ENCODE measurements at places on chromosomes 2 and 18.

DNA sequence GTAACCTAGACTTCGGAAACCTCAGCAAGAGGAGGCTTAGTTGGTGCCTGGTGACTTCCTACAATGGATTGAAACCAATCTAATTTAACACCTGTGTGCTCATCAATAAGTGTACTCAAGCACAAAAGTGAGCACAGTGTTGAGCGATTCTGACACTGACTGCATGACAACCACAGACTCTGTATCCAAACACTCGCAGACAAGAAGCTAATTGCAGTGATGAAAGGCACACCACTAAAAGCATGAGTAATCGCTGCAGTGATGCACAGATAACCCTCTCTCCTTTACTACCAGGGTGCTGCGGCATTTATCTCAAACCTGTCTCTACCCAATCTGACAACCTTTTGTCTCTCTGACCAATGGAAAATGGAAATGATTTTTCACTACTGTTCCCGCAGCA, 168.1 kb downstream of the AFF3 start:
- DNase-seq = no peak

DNA sequence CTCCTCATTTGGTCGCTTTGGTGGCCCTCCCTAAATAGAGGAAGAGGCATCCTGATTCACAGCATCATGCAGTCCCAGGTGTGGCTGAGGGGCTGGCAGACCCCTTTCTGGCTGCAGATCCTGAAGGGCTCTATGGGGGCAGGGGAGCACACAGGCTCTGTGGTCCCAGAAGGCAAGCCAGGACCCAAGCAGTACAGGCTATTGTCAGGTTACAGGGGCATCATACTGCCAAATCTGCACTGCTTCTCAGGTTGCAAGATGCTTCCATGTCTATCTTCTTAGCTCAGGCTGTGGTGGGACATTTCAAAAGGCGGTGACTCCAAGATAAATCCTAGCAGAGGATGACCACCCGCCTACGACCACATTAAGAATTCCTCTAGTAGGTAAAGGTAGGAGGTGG, 54.3 kb downstream of the TTC32 start:
- DNase-seq = no peak

- DNase-seq = no peak
Observed at GRCh38 chr18:70194227-70194890, 11.1 kb downstream of the RTTN start.

- no peak for DNase-seq
Observed at GRCh38 chr2:54773838-54774237, 50.4 kb downstream of the EML6 start.

DNA sequence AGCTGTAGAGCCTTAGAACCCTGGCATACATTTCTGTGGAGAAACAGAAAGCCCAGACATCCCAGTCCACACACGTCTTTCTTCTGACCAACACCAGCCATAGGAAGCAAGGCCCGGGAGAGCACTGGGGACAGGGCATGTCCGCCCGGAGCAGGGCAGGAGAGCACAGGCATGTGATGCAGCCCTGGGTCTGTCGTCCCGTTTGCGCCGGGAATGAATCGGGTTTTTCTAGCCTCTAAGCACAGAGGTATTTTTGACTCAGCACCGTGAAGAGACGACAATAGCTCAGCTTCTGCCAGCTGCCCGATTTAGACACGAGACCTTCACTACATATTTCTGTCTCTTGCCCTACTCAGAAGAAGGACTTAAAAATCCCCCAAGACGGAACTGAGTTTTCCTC, 7.3 kb upstream of the AMMECR1L start:
- no peak for DNase-seq

DNA sequence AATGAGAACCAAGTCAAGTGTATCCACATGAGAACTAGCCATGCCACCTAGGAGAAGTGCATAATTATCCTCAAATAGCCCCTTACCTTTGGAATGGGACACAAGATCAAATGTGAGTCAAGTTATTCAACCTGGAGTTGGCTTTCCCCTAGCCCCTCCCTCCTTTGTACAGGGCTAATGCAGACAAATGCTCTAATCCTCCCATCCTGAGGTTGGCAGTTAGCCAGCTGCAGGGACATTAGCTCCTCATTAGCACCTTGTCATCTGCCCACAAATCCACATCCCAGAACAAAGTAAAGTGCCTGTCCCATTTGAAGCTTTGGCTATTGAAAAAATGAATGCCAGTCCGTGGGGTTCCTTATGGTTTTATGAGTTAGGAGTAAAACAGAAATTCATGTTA, 294.1 kb upstream of the FANCL start:
- no peak for DNase-seq

- no peak for DNase-seq
Observed at GRCh38 chr18:14074187-14074586, 58.0 kb downstream of the ZNF519 start.

GRCh38 chr2:219714681-219715400, 87.4 kb downstream of the SLC4A3 start:
- DNase-seq = no peak

DNA sequence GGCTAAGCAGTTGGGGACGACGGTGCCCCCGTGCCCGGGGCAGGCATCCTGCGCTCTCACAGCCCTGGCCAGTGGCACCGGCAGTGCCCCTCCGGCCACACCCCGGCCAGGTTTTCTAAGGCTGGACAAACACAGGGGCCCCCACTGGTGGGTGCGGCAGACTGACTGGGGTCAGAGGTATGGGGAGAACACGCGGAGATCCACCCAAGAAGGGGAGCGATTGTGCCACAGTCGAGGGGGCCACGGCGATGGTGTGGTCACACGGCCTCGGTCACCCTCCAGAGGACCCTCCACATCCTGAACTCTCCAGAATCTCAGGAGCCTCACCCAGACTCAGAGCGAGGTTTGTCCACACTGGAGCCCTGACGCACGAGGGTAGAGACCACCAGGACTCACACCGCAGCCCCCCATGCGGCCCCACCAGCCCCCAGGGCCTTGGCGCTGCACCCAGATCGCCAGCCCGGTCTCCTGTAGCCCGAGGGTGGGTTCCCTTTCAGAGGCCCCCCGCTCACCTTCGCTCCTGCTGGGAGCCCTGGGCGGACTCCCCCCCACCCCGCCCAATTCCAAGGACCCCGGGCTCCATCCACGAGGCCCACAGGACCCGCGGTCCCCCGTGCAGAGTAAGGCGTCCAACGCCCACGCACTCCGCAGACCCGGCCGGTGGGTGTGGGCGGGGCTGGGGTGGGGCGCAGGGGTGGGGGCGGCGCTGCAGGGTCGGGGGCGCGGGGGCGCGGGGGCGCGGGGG, 15.2 kb downstream of the PDCD1 start:
- DNase-seq = no peak

- DNase-seq = no peak
Observed at GRCh38 chr2:9174771-9175437, 31.7 kb upstream of the ASAP2 start.

- no peak for DNase-seq
Observed at GRCh38 chr2:199462956-199463692, 5.4 kb upstream of the SATB2 start.

DNA sequence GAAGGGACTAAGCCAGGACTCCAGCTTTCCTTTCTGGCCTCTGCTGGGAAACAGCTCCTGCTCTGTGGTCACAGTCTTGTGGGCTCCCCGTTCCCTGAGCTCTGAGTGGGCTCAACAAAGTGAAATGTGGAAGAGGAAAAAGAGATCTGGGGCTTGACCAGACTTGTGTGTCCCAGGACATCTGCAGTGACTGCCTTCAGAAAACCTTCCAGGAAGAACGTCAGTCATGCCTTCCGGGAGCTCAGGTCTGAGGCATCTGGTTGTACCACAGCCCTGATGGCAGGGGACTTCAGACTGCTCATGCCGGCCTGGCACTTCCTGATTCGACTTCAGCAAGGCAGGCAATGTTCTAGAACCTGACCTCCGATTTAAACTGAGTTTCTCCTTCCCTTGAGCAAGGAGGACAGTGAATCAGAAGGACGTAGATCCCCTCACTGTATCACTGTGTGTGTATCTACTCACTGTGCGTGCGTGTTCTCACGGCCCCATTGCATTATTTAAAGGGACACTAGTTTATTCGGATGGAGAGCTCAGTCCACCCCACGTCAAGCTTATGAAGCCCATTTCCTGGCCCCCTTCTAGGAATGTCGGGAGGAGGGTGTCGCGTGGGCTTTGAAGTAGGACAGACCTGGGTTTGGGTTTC, 548 bp upstream of the FBLN7 start:
- DNase-seq = no peak

GRCh38 chr2:11023326-11024258, 111.9 kb downstream of the KCNF1 start:
- no peak for DNase-seq

GRCh38 chr2:140353541-140353940, 1573.4 kb upstream of the NXPH2 start:
- peak; percentile 6 for DNase-seq

DNA sequence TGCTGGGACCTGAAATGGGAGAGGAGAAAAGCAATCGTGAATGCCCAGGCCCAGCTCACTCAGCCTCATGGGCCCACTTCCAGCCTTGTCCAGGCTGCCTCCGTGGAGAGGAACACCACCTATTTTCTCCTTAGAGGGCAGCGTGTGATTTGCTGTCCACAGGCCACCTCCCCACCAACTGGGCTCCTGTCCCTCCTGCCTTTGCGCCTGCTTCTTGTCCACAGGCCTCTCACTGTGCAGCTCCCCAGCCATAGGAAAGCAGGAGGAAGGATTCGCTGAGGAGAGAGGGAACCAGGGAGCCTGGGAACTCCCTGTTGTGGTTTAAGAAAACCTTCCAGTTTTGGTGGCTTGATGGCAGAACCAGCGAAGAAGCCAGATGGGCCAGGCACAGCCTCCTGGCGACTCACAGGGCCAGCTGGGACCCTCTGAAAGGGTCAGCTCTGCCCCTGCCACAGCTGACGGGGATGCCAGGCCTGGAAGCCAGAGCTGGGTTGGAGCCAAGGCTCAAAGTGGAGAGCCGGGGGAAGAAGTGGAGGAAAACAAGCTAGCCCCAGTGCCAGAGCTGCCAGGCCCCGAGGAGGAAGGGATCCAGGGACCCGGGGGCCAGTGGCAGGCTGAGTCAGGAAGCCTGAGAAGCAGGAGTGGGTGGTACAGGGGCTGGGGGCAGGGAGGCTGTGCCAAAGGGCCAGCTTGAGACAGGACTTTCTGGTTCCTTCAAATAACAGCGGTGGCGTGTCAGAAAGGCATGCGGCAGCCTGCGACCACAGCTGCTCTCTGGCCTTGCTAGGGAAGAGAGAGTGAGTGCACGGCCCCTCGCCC, 9.9 kb downstream of the TMBIM1 start:
- no peak for DNase-seq

DNA sequence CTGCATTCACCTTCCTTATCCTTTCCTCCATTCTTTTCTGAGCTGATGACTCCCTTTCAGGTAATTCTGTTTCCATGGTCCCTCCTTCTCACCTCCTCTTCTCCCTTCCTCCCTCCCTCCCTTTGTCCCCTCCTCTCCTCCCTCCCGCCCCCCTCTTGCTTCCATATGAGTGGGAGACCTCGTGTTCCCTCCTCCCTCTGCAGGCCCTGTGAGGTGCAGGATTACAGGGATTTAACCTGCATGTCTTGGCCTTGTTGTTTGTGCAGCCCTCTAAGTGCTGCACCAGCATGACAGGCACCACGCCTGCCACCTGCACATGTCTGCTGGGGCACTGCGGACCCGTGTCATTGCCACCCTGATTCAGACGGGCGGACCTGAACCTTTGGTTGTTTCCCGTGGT, 103.1 kb downstream of the SNTG2 start:
- no peak for DNase-seq

DNA sequence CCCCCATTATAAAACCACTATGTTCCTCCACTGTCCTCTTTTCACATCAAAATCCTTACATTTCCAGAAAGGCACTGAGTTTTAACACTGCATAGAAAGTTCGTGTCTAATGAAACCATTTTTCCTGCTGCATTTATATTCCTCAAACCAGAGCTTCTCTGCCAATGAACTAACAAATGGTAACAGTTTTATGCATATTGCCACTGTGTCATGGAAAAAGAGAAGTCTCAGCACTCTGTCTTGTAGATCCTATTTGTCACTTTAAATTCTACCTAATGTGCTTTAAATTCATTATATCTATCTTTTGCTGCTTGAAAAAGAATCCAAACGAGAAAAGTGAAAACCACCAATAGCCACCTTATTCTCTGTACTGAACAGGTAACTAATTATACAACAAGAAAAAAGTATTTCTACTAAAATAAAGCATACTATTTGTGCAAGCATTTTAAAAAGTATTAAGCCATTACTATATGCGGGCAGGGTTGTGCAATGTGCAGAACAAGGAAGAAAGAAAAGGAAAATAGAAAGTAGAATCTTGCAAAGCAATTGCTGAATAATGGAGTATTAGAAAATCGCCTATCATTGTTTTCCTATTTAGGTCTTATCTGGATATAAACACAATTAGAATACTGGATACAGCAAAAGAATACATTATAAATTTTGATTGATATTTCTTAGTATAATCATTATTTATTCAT, 328.9 kb downstream of the ZEB2 start:
- no peak for DNase-seq

DNA sequence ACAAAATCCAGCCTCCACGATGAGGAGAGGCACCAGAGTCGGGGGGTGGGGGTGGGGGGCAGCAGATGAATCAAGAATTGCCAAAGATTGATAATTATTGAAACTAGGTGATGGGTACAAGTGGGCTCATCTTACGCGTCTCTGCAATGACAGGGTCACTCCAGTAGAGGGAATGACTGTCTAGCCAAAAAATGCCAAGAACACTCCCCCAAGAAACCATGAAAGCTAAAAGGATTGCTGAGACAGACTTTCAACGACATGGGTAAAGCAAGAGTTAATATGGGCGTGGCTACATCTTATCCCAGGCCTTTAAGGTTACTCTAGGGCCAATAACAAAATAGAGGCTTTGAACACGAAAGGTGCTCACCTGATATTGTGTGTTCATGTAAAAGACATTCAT, 86.5 kb downstream of the STK39 start:
- DNase-seq = no peak

GRCh38 chr2:106158871-106159270, 35.2 kb downstream of the UXS1 start:
- DNase-seq = no peak

- DNase-seq = no peak
Observed at GRCh38 chr2:36190097-36190496, 165.5 kb upstream of the CRIM1 start.

GRCh38 chr18:22391407-22392345, 26.0 kb downstream of the CTAGE1 start:
- peak; percentile 18 for DNase-seq

- DNase-seq = no peak
Observed at GRCh38 chr18:73270920-73271634, 403.3 kb upstream of the NETO1 start.

GRCh38 chr2:144922519-144922918, 402.6 kb upstream of the ZEB2 start:
- no peak for DNase-seq

GRCh38 chr2:28645553-28645952, 106.1 kb upstream of the PPP1CB start:
- DNase-seq = no peak

- DNase-seq = no peak
Observed at GRCh38 chr2:37987098-37987775, 62.1 kb downstream of the RMDN2 start.

DNA sequence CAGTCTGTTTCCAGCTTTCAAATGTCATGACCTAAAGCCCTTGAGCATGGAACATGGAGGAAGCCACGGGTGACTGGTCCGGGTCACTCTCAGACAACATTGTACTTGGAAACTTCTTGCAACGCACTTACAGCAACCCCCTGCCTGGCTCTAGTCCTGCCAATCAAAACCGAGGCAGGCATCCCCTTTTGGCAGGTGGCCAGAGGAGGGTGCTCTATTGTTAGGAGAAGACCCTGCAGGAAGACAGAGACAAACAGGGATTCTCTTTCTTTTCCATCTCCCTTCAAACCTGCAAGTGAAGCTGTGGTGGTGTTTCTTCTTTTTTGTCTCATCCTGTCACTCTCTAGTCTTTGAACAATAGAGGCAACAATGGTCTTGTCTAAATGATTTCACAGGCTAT, 667.2 kb downstream of the ZEB2 start:
- no peak for DNase-seq
